ENCODE measurements at places on chromosomes 13 and 19. TPM values are rescaled to one million over a fixed set of nuclear protein-coding genes. Genes with fewer than 3 reads are reported as not detected.

Gene ZNF728
- total RNA-seq: not detected

Gene NAPSA
- total RNA-seq: 0.36 TPM

Gene TTC9B
- total RNA-seq: 15.0 TPM

Gene GET3
- 34.1 TPM for total RNA-seq

Gene ZFR2
- 11.1 TPM for total RNA-seq
